ENCODE measurements at places on chromosomes 3 and 15.
A peak's percentile ranks its signal among the peaks of the same experiment; 100 is the strongest.

GRCh38 chr3:133453383-133453782 is 53.5 kb downstream of the BFSP2 start:
- no peak for DNase-seq

DNA sequence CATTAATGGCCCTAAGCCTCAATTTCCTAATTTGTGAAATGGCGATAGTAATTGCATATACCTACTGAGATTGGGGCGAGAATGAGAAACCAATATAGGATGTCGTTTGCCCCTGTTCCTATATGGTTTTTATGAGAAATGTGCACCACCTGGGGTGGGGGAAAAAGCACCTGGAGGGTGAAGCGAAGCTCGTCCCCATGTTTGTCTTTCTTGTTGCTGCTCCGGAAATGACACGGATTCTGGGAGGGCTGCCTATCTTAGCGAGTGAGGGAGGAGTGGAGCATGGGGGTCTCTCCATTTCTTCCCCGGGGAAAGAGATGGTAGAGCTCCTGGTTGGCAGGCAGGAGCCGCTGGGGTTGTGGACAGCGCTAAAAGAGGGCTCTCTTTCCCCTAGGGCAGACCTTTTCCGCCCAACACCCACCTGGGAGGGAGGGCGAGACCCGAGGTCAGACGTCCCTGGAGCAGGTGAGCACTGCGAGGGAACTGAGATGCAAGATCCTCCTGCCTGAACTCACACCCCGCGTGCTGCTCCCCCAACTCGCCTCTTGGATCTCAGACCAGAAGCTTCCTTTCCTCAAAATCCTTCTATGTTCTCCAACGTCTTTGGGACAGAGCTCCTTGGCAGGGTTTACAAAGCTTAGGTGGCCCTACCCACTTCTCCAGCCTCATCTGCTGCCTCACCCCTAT is 5.6 kb upstream of the BAHD1 start:
- DNase-seq: no peak

DNA sequence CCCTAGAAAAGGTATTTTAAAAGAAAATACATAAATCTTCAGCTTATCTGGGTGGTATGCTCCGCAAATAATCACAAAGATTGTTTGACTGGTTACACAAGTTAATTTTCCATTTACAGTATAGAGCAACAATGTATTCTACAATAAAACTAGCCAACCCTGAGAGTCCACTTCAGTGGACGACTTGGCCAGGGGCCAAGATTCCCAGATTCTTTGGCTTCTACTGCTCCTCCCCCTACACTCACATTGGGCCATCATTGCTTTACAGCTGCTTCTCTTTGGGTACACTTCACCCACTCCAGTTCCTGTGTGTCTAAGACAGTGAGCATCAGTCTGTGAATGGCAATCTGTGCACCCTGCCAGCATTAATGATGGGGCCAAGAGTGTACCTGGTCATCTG is 17.2 kb upstream of the PRICKLE2 start:
- peak; percentile 53 for DNase-seq

DNA sequence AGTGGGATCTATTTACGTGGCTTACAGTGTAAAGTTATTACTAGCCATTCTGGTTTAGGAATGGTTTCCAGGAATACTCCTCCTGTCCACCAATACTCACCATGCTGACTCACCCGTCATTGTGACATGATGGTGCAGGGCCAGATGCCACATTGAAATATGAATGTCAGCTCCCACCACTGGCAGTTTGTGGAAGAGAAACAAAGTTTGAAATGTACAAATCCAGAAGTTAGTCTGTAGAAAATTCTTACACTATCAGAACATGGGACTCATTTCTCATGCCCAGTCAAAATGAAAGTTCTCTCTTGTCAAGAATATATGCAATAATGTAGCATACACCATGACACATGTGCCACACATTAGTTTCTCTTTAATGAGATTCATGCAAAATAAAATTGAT is 14.4 kb upstream of the TSPAN3 start:
- DNase-seq: peak; percentile 49

- no peak for DNase-seq
These were observed 9.0 kb downstream of the MAPKBP1 start for GRCh38 chr15:41783296-41783695.
